ENCODE measurements at places on chromosomes 7 and 10.

- no peak for DNase-seq
Observed at GRCh38 chr10:110077436-110078130, 69.8 kb downstream of the ADD3 start.

GRCh38 chr10:70274643-70275042 lies 9.2 kb downstream of the NPFFR1 start:
- DNase-seq: no peak

DNA sequence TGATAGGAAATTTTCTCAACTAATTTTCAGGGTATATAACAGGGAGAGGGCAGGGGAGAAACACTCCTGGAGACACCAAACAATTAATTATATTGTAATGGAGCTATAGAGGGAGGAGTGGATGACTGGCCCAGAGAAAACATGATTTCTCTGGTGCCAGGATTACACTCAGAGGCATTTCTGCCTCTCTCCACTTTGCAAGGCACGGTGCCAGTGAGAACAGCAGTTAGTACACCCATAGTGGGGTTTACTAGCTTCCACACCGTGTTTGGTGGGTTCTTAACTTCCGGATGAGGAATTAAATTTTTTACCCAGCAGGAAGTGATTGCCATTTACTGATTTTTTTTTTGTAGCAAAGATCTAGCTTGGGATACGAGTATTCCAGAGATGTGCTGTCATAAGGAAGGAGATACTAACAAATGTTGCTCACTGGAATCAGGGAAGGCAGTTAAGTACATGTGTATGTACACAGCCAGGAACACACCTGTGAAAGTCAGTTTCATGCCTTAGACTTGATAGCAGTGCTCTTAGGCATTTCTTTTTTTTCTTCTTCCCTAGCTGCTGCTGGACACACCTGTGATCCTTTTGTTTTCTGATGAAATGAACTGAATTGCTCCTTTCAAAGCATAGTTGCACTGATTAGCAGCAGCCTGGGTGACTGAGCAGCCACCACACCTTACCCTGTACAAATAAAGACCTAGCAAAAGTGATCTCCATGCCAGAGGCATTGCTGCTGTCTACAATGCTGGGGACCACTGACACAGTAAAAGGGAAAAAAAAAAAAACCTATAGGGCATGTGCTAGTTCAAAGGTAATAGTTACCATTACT lies 58.1 kb downstream of the POLL start:
- no peak for DNase-seq

GRCh38 chr7:141974831-141975230 lies 1.3 kb upstream of the TAS2R38 start:
- no peak for DNase-seq

- DNase-seq: no peak
Observed at GRCh38 chr10:30903397-30904138, 128.1 kb downstream of the ZNF438 start.

GRCh38 chr10:72348282-72348681 lies 6.4 kb downstream of the DNAJB12 start:
- DNase-seq: no peak

GRCh38 chr7:106178593-106179134 lies 66.6 kb upstream of the SYPL1 start:
- DNase-seq: no peak

DNA sequence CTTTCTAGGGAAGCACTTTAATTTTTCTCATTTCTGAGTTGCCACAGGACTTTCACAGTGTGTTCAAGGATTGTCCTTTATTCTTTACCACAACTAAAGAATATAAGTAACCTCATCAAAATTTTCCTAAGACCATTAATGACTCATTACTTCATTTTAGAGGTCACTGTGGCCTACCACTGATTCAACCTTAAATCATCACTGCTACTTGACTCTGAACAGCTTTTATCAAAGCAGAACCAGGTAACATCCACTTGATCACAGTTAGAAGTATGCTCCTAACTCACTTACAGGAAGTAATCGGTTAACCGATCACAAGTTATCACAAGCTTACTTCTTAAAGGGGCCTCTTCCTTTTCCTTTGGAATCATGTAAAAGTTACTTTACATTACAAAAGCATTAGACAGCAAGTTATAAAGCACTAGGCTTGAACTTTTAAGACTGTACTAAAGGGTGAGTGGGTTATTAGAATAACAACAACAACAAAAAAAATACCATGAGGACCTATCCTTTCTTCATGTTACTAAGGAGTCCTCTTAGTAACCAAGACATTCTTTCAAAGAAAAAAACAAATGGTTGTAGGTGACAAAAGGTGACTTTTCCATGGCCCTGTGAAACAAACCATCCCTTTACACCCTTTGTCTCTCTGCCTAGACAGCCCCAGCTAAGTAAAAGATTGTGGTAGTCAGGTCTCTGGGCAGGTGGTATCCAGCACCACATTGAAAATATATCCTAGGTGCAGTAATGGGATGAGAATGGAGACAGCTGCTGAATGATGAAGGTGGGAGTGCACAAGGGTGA lies 40.0 kb upstream of the PDK4 start:
- DNase-seq: no peak

- DNase-seq: no peak
Observed at GRCh38 chr7:150446288-150446938, 4.0 kb upstream of the GIMAP8 start.

DNA sequence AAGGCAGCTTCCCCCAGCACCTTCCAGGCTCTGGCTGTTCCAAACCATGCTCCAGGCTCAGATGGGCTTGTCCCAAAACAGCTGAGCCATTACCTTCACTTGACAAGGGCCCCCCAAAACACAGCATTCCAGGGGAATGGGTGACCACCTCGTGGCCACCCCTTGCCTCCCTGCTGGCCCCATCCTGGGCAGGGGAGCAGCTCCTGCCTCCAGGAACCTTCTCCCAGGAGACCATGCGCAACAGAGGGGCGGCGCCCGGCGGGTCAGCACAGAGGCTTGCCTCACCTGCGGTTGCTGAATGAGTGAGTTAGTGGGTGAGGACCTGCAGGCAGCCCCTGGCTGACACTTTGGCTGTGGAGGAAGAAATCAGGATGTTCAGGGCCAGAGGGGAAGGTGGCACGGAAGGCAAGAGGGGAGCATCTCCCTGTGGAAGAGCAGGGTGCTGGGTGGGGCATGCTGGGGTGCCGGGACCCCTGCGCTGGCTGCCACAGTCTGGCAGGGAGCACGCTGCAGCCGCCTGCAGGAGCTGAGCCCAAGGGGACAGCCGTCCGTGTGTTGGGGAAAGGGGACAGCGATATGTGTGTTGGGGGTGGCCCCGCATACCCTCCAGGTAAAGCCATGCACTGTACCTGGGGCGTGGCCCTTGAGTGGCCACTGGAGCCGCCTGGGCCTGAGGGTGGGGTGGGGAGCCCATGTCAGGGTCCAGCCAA lies 54.7 kb downstream of the PWWP2B start:
- no peak for DNase-seq

- DNase-seq: no peak
Observed at GRCh38 chr10:232061-232460, 96.8 kb downstream of the ZMYND11 start.

- DNase-seq: no peak
Observed at GRCh38 chr7:157580324-157580723, 243.5 kb downstream of the DNAJB6 start.

GRCh38 chr10:48608279-48608681 lies 3.4 kb upstream of the ARHGAP22 start:
- no peak for DNase-seq

GRCh38 chr10:97601268-97602215 lies 12.0 kb downstream of the C10orf62 start:
- no peak for DNase-seq

DNA sequence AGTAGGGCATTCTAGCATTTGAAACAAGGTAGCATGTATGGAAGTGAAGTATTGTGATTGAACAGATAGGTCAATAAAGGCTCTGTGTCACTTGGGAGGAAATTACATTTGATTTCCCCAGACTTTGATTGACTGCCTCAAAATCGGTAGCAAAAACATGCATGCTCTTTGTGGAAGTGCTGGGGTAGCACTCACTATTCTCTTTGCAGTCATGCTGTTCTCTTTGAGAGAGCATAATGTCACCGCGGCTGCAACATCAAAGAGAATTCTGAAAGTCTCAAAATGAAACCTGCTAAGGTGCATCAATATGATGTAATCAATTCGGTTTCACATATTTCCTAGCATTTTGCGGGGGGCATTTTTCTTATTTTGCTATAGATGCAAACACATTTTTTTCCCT lies 64.2 kb downstream of the ARMC3 start:
- DNase-seq: peak; percentile 2

GRCh38 chr7:30634193-30634626 lies 39.5 kb downstream of the GARS1 start:
- no peak for DNase-seq

- no peak for DNase-seq
Observed at GRCh38 chr7:141290973-141291372, 217.1 kb downstream of the TMEM178B start.

DNA sequence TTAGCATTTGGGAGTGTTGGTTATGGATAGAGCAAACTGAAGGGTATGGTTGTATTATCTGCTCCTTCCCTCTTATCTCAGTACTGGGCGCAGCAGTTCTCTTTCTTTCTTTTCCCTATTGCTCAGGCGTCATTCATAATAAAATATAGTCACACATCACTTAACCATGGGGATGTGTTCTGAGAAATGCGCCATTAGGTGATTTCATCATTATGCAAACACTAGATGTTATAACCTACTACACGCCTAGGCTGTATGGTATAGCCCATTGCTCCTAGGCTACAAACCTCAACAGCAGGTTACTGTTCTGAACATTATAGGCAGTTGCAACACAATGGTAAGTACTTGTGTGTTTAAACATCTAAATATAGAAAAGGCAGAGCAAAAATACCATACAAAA lies 401.7 kb downstream of the EXOC4 start:
- no peak for DNase-seq

DNA sequence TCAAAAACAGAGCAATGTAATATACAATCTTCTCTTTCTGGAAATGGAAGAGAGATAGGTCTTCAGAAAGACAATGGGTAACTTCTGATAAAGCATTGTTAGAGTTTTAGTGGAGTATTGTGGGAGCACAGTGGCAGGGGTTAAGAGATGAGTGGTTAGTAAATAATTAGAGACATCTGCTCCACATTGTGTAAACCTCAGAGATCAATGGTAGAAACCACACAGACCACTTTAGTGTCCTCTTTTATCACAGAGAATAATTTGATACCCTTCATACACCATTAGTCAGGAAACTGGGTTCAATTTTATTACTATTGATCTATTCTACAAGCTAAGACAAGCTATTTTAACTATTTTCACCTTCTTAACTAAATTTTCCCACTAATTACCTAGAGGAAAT lies 35.9 kb upstream of the MAGI2 start:
- DNase-seq: no peak

DNA sequence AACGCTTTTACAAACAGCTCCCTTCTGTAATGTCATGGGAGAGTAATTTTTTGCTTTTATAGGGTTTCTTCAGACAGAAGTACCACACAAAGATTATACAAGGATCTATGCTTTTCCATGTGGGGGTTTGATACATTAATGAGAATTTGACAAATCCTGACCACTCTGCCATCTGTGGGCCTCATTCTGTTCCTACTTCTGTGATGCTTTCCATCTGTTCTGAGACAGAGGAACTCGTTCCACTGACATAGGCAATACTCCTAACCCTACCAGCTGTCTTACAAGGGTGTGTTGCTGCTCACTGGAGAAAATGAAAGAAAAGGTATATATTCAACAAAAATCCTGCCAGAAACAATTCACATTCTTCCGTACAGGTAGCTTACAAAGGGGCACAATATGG lies 59.4 kb upstream of the NAMPT start:
- DNase-seq: no peak

- DNase-seq: no peak
Observed at GRCh38 chr7:131664570-131664969, 108.1 kb upstream of the PODXL start.

DNA sequence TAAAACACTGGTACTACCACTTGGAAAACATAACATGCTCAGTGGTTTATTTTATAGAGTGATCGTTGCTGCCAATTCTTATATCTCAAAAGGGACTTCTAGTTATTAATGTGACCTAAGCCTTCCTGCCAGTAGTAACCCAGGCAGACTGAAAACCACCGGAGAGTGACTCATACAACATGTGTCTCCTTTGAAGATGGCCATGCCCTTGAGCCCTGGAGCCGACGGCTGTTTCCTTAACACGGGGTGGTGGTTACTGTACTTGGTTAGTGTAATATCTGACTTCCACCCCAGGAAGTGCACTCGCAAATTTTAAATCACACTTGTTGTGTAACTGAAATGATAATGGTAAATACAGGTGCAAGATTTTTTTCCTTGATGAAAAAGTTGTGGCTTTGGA lies 30.5 kb downstream of the JAKMIP3 start:
- no peak for DNase-seq

DNA sequence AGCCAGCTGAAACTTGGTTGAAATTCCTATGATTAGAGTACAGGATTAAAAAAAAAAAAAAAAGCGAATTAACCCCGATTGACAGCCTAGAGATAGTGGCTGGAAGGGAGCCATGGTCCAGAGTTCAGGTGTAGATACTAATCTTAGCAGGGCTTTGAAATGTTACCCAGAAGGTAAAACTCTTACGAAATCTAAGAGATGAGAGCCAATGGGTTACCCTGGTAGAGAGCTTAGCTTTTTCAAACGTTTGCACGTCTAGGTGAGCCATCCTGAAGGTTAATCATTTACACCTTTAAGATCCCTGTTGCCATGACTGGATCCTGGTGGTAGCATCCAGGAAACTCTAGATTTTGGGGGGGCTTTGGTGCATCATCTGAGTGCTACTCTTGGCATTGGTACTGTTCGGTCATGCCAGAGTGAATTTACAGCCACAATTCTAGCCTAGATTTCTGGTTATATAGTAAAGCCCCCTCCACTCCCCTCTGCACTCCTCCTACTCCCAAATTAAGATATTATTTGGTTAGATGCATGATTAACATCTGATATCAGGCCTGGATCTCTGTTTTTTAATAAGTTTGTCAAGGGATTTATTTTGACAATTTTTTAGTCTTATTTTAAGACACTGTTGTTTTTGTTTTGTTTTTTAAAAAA lies 1.2 kb downstream of the AGFG2 start:
- DNase-seq: no peak
